NCI-H526 treated with DMSO at 0.1 percent for 48 hours (cell line): ENCODE measurements at places on chromosomes 4 and X.

DNA sequence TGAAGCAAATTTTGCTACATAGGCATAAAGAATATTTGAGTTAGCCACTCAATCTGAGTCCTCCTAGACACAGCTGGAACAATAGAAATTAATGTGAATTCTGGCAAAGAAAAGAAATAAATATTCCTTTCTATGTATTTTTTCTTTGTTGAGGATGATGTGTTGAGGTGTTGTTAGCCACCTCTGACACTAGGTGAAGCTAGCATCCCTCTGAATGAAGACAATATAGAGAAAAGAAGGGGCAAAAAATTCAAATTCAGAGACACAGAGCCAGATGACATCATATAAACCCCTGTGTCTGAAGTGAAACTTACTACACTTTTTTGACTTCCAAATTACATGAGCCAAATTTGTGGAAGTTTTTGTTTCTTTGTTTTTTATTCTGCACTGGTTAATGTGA is 34.6 kb upstream of the TMPRSS11D start:
- DNase-seq, result no peak

- no peak for DNase-seq
These were observed 604.1 kb downstream of the GRXCR1 start for GRCh38 chr4:43496602-43497001.

DNA sequence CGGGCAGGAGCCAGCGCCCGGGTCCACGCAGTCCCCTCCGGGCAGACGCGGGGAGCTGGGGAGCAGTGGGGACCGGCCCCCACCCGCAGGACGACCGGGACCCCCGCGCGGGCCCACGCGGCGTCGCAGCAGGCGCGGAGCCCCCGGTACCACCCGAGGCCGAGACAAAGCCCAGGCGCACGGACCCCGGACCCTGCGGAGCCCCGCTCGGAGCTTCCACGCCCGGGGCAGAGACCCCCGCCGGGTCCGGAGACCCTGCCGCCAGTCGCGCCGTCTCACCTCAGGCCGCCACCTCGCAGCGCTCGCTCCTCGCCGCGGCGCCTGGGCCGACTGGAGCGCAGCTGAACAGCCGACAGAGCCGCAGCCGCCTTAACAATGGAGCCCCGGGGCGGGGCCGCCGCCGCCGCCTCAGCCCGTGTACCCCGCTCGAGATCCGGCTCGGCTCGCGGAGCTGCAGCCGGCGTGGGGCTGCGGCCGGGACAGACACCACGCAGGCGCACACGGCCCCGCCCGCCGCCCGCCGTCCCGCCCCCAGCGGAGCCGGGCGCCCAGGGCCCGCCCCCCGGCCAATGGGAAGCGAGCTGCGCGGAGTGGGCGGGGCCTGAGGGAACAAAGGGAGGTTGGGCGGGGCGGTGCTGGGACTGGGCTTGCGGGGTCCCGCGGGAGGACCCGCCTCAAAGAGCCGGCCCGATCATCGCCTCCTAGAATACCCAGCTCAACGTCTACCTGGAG is at the start of gene AFAP1:
Gene AFAP1 (minus strand): TSS at position 485 of the 732 bp plus-strand sequence. CDS start 67,783 bp downstream, outside the sequence.
- DNase-seq, result peak; percentile 81

DNA sequence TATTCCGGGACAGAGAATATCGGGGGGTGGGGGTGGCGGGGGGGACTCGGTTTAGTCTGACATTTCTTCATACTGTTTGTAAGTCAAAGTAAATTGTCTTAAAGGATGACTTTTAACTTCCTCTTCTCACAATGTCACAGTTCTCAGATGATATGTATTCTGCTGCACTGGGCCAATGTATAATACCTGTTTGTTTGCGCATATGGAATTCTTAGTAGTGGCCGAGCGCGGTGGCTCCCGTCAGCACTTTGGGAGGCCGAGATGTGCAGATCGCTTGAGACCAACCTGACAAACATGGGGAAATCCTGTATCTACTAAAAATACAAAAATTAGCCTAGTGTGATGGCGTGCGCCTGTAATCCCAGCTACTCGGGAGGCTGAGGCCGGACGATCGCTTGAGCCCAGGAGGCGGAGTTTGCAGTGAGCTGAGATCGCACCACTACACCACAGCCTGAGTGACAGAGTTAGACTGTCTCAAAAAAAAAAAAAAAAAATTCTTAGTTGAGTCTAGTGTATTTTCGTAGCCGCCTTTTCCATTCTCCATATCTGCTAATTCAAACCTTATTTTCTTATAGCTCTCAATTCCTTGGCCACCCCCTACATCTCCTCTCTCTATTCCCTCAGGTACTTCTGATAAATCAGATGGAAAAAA is 851 bp downstream of the POLR2B start:
- no peak for DNase-seq

GRCh38 chrX:70033348-70034051 is 16.2 kb downstream of the AWAT2 start:
- DNase-seq, result no peak

GRCh38 chr4:93373893-93374860 is 454.4 kb upstream of the ATOH1 start:
- no peak for DNase-seq

DNA sequence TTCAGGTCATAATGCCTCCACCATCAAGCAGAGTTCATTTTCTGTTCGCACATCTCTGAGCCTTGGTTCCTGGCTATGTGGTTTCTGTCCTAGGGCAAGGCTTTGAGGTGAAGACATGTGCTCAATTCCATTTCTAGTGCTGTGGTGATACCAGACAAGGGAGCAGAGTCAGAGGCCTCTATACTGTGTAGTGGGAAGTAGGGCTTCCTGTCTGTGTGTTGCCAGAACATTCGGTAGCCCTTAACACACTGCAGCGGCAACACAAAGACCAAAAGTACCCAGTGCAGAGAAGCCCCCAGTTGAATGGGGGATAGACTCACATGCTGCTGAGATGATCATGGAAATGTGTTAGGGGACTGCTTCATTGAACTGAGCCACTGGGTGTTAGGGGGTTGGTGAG is 56.4 kb downstream of the STARD8 start:
- DNase-seq, result no peak

DNA sequence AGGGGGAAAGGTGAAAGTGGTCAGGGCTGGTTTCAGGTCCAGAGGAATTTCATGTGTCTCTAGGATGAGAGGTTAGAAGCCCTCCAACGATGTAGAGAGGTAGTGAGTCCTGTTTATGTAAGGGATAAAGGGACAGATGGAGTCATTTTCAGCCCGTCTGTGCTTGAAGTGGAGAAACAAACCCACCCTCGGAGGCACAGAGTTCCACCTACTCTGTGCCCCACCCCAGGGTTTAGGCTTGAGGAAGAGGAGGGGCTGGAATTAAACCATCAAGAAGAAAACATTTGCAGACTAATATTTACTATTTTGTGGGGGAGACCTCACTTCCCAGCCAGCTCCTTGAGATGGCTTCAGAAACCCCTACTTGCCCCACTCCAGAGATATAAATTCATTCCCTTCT is 868 bp upstream of the GNL3L start:
- no peak for DNase-seq

GRCh38 chrX:74178536-74178935 is 125.4 kb upstream of the ZCCHC13 start:
- no peak for DNase-seq

DNA sequence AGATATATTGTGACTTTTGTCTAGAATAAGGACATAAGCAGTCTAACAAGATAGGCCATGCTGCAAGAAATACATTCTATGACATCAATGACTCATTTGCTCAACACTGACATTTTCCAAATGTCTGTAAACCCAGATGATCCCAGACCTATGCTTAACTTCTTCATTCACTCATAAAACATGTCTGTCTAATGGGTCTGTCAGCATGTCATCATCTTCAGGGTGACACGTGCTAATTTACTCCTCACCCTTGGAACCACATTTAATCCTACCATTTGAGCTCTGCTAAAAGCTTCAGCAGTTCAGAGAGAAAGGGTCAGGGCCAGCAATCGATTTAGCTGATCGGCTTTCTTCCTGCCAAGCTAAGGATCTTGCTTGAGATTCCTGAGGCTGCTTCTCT is 109.4 kb upstream of the MAP3K15 start:
- peak; percentile 40 for DNase-seq

DNA sequence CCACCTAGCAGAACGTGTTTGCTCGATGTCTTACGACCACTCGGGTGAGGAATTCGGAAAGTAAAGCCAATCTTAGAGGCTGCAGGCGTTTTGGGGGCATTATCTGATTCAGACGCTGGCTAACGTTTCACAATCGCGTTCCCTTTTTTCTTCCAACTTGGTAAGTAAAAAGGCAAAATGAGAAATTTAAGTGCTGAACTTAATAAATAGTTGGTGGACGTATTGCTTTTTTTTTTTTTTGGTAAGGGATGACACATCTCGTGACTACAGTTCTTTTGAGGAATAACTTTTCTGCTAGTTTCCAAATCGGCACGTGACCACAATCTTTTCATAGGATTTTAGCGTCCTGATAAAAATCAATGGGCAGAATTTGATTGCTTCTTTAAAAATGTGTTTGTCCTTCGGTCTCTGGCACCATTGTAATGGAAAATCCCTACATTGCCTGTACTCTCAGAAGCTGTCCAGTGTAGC is 848 bp downstream of the RAB9A start:
- no peak for DNase-seq

- DNase-seq, result no peak
These were observed 5.8 kb downstream of the CMC4 start for GRCh38 chrX:155065035-155065734.

DNA sequence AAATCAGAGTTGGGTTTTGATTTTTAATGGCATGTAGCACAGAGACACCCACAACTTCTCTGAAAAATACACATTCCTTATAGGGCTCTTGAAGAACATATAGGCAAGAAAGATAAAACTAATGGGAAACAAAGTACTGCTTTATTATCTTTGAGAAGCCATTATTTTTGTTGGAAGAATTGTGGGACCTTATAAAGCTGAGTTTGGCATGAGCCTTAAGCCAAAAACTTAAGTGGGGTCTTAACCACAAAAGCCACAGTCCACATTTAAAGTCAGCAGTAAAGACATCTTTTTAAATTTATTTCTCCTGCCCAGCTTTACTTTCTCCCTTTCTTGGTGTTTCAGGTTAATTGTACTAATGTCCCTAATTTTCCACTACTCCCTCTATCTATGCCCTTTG is 1297.3 kb downstream of the C4orf33 start:
- DNase-seq, result no peak

DNA sequence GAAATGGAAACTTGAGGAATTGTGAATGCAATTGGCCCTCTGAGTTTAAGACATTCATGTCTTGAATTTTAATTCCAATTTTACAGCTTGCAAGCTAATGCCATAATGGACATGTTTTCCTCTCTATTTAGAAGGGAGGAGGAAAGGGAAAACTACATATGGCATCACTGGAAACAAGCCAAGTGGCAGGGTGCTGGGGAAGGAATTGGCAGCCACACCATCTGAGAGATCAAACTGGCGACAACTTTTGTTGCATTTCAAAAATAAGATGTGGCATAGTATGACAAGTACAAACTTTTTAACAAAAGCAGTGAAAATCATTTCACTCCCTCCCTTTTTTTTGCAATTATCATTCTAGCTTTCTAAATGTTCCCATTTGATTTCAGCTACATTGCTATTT is 615.6 kb downstream of the CENPC start:
- DNase-seq, result no peak

- DNase-seq, result peak; percentile 76
These were observed 360.1 kb upstream of the ZCCHC13 start for GRCh38 chrX:73943693-73944562.

DNA sequence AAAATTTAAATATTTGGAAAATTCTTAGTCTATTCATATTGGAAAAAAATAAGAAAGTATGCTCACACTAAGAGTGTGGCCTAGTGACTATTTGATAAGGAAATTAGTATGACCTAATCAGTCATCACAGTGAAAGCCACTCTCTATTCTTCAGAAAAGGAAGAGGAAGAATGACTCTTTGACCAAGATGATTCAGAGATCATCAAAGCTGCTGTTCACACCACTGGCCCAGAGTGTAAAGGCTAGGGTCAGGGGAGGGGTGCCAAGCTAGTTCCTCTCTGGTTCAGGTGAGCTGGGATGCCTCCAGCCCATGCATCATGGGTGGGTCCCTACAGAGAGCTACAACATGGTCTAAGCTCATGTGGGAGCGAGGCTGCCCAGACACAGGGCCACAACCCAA is 396.9 kb upstream of the NDST3 start:
- DNase-seq, result no peak

GRCh38 chr4:153137677-153138630 is 66.3 kb upstream of the TRIM2 start:
- no peak for DNase-seq

DNA sequence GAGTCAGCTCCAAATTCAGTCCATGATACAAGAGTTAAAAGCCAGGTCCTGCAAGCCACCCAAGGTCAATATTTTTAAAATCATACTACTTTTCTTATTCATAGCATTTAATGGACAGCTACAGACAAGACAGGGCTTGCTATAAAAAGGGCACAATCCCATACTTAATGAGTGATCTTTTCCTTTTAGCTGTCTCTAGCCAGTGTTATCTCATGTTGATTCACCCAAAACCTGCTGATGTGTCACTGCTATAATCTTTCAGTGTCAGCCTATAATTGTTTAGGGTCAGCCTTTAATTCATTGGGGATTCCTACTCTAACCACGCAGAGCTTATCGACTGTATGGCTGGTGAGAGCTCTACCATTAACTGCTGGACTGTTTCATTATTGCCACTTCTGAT is 51.2 kb upstream of the HCCS start:
- no peak for DNase-seq

DNA sequence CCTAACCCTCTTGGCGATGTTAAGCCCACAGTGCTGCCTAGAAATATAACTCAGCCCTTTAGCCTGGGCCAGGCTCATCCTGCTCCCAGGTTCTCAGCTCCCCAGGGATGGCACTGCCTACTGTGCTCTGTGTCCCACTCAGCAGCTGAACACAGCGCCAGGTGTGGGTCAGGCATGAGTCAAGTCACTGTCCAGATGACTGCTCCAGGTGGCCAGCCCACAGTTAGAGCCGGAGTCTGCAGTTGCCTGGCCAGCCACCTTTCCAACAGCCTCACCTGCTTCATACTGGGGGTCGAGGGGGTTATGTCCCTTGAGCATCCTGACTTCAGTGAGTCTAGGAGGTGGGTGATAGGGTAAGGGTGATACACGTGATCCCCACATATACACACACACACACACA is 48.4 kb downstream of the TBC1D14 start:
- no peak for DNase-seq

GRCh38 chr4:121252224-121252806 is 88.2 kb upstream of the TNIP3 start:
- peak; percentile 4 for DNase-seq

DNA sequence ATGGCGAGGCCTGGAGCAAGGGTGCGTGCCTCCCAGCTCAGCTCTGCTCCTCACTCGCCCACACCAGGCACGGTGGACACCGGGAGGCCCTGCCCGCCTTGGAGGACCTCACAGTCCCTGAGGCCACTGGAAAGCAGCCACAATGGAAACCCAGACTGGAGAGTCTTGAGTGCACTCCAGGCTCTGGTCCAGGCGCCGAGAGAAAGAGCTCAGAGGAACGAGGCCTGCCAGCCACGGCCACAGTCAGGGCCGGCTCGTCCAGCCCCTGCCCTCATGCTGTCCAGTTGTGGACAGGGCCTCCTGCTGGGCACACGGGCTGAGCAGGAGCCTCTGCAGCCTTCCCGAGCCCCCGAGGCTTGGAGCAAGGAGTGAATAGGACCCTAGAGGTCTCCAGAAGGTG is 53.3 kb upstream of the GRPEL1 start:
- DNase-seq, result no peak
